CD4-positive, alpha-beta memory T cell (primary cell): ENCODE measurements at places on chromosomes 2 and 18.

DNA sequence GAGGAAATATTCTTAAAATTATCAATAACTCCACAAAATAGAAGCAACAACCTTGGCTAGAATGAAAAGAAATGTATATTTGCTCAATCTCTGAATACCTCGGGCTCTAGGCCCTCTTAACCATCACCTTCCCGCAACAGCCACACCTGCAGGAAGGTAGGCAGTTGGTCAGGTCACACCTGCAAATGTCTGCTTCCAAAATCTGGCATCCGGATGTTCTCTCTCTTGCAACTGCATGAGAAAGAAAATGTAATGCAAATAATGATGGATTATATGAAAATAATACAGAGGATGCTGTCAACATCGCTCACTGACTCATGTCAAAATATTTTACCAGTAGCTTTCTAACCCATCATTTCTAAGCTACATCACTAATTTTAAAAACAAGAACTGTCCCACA lies 148.3 kb downstream of the SATB2 start:
- no peak for DNase-seq

DNA sequence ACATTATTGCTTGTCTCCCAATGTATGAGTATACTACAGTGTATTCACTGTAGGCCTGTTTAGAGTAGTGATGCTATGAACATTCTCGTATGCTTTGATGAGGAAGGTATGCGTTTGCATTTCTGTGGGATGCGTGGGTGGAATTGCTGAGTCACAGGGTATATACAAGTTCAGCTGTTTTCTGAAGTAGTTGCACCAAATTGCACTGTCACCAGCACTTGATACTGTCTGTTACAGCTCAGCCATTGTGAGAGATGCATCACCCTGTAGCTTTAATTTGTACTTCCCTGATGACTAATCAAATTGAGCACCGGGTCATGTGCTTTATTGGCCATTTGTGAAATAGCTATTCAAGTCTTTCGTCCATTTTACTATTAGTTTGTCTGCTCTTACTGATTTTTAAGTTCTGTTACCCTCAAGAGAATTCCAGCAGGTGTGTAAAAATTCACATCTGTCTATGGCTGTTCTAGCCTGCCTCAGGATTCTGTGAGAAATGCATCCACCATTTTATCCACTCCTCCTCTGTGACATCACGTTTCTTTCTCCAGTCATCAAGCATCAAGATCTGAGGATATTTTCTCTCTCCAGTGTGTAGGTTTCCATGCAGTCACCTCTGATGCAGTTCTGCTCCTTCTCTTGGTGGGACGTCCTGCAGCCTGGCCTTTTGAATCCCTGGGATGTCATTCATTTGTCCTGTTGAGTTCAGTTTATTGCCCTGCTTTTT lies 72.5 kb downstream of the DGKD start:
- DNase-seq, result no peak

GRCh38 chr2:96792772-96793749 lies 23.0 kb upstream of the CNNM3 start:
- no peak for DNase-seq

DNA sequence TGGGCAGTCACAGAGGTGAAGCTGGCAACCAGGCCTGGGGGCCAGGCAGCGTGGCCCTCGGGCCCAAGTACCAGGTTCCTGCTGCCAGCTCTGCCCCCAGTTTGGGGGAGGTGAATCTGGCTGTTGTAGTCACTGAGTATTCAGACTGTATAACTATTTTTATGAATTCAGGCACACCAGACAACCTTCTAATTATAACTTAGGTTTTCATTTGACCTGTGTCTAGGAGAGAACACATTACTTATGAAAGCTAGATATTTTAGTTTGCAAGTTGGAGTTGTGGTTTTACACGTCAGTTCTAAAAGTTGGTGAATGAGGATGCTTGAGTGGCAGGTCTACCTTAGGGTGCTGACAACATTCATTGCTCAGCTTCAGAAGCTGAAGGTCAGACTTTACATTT lies 71.7 kb downstream of the LIMS1 start:
- DNase-seq, result no peak

GRCh38 chr2:215664847-215665525 lies 229.1 kb upstream of the FN1 start:
- DNase-seq, result no peak

DNA sequence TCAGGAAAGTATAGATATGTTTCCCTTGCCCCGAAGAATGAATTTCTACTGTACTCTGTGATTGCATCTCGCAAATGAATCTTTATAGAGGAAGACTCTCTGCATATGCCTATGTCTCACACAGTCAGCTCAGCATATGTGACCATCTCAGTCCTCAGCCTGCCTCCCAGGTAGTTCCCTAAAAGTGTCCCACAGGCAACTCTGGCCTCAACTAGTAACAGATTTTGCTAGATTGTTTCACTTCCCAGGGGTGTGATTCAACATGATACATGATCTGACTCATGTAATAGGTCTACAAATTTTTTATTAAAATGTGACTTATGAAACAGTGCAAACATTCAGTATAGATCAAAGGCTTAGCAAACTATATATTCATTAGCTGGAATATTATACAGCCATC lies 296.6 kb upstream of the CRIM1 start:
- no peak for DNase-seq

DNA sequence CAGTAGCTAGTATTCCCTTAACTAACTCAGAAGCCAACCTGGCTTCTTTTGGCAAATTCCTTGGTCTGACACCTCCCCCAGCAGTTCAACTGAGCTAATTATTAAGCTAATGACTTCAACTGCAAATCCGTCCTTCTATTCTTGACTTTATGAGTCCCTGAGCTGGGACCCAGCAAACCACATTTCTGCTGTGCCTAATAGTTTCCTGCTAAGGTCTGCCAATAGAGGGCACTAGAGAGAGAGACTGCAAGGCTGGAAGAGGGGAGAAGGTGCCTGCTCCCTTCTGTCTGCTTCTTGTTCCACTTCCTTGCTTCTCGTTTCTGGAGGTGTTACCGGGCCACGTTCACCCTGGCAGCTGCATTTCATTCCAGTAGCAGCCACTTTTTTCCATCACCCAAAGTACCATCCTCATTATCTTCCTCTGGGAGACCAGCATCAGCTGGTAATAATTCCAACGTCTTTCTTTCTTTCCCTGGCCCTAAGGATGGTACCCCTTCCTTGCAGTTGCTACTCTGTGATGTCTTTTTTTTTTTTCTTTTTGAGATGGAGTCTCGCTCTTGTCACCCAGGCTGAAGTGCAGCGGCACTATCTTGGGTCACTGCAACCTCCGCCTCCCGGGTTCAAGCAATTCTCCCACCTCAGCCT lies 352.0 kb downstream of the TNS1 start:
- peak; percentile 5 for DNase-seq

- DNase-seq, result no peak
Measured at GRCh38 chr2:226694586-226695284, 104.9 kb downstream of the IRS1 start.

DNA sequence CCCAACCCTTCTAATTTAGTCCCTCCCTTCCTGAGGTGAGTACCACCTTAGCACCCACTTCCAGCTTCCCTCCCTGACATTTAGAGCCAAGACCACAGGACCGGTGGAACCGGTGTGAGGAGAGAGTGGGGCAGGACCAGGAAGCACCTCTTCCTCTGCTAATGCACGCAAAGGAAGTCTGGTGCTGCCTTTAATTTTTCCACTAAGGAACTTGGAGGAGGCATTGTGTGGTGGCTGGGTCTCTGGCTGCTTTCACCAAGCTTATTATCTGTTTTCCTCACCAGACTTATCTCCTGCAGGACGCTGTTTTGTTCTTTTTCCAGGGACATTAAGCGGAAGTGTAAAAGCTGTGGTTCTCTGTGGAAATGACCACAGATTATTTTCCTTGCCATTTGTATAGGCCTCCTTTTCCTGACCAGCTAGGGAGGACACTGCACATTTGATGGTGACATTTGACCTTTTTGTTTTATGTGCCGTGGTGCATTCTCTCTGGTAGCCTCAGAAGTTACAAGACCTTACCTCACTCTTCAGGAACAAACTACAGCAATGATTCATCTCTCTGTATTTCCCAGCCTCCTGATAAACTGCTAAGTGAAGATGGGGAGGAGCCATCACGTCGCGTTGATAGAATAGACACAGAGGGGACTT lies 39.8 kb upstream of the SPTBN1 start:
- no peak for DNase-seq
